ENCODE measurements at places on chromosomes 2 and 18.

DNA sequence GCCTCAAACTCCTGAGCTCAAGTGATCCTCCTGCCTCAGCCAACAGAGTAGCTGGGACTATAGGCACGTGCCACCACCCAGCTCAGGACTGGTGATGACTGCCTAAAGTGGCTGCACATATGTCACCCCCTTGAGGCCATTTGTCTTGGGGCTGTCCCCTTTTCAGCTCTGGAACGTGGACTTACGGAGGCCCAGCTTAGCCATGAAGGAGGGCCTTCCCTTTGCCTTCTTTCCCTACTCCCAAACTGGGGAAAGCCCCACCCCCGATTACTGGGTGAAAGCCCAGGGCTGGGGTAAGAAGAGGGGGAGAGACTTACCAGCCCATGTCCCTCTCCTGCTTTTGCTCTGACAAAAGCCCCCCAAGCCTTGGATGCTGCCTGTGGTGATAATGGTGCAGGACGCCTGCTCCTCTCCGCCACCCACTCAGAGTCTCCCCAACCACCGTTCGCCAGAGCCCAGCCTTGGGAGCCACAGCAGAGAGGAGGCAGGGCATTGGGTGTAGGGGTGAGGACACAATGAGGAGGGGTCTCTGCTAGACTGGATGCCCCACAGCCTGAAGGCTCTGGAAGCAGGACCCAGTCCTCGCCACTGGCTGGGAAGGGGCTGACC is 2.5 kb upstream of the DUSP2 start:
- no peak for DNase-seq

DNA sequence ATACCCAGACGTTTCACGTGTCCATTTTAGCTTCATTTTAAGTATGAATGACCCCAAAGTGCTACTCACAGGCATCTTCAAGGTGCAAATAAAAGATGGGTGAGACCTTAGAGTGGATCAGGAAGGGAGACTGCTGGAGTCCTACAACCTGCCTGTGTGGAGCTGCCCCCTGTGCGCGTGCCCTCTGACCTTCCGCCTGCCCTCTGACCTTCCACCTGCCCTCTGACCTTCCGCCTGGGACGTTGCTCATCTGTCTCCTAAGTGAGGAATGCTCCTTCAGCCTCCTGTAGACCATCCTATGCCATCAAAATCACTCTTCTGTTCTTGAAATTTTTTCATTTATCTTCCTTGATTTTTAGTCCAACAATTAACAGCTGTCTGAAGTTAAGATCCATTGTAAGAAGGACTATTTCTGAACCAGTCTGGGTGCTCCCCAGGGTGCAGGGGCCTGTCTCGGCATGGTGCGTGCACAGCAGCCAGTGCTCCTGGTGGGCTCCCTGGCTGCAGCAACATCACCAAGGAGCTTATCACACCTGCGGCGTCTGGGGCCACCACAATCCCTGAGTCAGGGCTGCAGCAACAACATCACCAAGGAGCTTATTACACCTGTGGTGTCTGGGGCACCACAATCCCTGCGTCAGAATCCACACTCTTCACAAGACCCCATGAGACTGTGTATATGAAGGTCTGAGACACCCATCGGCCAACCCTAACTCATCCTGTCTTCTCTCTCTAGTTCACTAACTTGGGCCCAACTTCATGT is 86.0 kb downstream of the TPO start:
- DNase-seq = no peak

DNA sequence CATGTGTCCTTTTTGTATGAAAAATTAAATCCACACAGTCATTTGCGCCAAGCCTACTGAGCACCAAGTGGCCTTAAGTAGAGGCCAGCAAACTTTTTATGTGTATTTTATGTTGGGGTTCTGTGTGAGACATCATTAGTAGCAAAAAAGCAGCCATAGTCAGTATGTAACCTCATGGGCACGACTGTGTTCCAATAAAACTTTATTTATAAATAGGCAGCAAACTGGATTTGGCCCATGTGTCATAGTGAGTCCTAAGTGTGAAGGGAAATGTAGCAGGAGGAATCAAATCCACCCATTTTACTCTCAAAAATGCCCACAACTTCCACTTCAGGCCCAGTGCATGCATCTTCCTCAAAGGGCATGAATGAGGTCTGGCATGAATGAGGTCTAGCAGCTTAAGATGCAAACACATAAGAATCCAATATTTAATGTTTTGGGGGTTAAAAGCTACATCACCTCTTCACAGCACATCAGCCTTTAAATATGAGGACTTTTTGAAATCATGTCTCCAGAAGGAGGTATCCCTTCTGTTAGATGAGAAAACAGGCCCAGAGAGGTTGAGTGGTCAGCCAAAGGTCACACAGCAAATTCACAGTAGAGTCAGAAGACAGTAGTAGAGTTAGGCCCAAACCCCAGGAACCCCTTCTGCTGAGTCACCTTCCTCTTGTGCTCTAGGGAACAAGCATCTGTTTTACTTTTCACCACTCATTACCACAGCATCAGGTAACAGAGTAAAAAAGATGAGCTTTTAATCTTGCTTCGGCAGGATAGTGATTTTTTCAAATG is 45.6 kb downstream of the MREG start:
- DNase-seq = no peak

- no peak for DNase-seq
Observed at GRCh38 chr2:70983506-70984227, 5.2 kb downstream of the ANKRD53 start.

DNA sequence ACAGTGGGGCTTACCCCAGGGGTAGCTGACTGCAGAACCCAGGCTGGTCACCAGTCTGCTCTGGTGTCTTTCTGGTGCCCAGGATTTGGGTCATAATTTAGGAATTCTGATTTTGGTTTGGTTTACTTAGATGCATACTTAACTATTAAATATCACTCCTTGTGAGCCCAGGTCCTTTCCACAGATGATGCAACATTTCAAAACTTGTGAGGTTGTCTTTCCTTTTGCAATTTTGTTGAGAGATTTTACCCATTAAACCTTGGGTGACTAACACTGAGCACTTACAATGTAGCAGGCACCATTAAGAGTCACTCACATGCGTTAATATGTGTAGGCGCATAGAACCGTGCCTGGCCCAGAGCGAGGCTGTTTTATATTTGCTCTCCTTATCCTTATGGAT is 61.8 kb upstream of the RPL31 start:
- no peak for DNase-seq

Data from HFFc6 (cell line).